ENCODE measurements at places on chromosomes 3 and 15.

GRCh38 chr3:61669668-61670299 lies 108.4 kb downstream of the PTPRG start:
- no peak for DNase-seq

- DNase-seq, result peak; percentile 48
These were observed 43.7 kb upstream of the ATP2C1 start for GRCh38 chr3:130850044-130850797.

DNA sequence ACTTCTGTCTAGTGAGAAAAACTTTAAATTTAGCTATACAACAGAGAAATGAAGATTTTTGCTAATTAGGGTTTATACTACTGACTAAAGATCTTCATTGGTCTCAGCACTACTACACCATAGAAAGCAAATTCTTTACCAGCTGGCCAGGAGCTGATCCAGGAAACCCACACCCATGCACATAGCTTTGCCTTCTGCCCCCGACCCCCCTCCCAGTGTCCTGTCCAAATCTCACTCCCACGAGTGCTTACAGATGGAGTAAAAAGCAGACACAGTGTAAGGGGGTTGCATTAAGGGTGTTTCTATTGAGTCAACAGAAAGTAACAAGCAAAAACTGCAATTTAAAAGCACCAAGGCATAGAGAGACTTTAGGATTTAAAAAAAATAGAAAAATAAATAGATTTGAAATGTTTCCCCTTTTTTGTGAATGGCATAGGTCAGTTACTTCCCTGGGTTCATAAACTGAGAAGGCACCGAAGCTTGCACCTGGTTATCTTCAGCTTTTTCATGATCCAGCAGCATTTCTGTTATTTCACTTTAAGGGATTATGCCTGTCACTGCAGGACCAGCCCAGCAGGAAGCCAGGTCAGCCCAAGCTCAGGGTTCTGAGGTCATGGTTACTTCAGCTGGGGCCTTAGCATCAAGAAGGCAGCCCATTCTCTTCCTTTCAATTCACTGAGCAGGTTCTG lies 124.3 kb downstream of the CTNNB1 start:
- DNase-seq, result no peak

DNA sequence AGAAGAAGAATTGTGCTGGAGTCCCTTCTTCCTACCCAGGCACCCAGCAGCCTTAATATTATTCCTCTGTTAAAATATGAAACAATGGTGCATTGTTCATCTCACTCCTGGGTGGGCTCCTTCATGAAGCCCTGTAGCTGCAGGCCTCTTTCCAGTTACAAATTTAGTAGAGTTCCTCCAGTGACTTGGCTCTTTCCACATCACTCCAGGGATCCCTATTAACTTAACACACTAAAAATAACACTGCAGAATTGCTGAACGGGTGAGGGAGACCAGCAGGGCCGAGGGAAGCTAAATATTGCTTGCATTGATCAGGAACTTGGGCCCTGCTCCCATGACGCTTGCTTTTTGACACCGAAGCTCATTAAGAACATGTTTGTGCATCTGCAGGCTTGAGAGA lies 142.3 kb downstream of the PDCD6IP start:
- no peak for DNase-seq

DNA sequence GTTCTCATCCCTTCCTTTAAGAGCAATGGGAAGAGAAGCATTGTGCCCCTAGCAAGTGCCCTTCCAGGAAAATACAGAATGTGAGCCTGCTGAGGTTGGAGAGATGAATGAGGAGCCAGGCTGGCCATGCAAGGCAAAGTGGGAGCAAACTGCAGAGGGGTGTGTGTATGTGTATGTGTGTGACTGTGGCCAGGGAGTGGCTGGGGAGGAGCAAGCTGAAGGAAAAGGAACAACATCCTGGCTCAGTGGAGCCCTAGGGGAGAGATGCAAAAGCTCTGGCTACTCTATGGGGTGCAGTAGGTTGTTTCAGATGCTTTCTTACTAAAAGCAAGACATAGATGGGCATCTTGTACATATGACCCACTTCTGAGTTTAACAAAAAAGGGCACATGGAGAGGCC lies 20.6 kb downstream of the FOXP1 start:
- no peak for DNase-seq
